ENCODE measurements at places on chromosomes 1 and 21. TPM values are rescaled to one million over a fixed set of nuclear protein-coding genes. Genes with fewer than 3 reads are reported as not detected.

Gene TMEM240
- total RNA-seq, result 1.8 TPM

Gene KLHDC8A
- total RNA-seq, result 1.0 TPM

Gene IFFO2
- total RNA-seq, result 19.9 TPM

Gene BEND5
- 3.5 TPM for total RNA-seq

Gene DNAJB4
- 9.5 TPM for total RNA-seq

Gene CYP4B1
- total RNA-seq, result not detected

Gene RGS4
- total RNA-seq, result 272 TPM
